ENCODE measurements at places on chromosomes 4 and X. TPM values are rescaled to one million over a fixed set of nuclear protein-coding genes. Genes with fewer than 3 reads are reported as not detected.

The MGAT4D gene
- not detected for total RNA-seq

- DNase-seq = peak; percentile 81
Measured at GRCh38 chr4:41644288-41644914, 104.1 kb downstream of the PHOX2B start.

The PNMA6A gene
- 2.9 TPM for total RNA-seq

The BBS12 gene
- 10.2 TPM for total RNA-seq

DNA sequence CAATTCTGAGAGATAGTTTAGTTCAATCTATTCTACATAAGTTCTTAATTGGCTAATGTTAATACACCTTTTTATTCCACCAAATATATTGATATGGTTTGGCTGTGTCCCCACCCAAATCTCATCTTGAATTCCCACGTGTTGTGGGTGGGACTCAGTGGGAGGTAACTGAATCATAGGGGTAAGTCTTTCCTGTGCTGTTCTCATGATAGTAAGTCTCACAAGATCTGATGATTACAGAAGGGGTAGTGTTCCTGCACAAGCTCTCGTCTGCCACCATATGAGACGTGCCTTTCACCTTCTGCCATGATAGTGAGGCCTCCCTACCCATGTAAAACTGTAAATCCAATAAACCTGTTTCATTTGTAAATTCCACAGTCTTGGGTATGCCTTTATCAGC, 11.3 kb downstream of the PPA2 start:
- no peak for DNase-seq

The USP51 gene
- total RNA-seq = 2.2 TPM

DNA sequence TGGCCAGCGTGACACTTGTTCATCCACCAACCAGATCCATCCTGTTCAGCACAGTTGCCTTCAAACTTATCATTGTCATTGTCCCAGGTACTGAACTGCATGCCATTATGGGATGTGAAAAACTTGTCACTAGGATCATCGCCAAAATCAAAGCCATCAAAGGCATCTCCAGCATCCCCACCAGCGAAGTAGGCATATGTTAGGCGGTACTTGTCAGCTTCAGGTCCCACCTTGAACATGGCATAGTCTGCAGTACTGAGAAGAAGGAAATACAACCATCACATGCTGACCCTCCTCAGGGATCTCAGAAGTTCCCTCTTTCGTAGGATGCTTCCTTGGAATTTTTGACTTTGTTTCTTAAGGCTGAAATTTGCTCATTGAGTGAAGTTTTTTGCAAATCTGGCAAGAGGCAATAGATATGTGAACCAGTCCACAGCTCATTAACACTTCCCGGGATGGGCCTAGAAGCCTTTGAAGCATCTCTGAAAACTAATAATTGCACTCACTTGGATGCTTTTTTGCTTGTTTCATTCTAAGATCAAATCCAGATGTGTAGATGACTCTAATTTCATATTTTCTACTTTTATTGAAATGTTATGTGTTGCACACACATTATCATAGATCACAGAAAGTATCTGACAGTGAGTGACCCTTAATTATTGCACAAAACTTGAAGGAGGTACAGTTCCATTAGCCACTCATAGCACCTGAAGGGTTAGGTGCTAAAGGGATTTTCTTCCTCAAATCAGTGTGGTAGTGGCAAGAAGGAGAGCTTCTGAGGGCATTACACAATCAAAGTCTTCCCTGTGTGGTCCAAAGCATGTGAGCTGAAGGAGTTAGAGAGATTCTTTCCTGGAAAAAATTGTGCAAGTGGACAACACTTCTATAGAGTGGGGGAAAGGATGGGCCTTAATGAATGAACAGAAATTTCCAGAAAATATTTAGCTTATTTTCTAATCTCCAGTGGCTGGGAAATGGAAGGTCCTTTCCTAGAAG, 5.4 kb downstream of the FGG start:
- DNase-seq = no peak

DNA sequence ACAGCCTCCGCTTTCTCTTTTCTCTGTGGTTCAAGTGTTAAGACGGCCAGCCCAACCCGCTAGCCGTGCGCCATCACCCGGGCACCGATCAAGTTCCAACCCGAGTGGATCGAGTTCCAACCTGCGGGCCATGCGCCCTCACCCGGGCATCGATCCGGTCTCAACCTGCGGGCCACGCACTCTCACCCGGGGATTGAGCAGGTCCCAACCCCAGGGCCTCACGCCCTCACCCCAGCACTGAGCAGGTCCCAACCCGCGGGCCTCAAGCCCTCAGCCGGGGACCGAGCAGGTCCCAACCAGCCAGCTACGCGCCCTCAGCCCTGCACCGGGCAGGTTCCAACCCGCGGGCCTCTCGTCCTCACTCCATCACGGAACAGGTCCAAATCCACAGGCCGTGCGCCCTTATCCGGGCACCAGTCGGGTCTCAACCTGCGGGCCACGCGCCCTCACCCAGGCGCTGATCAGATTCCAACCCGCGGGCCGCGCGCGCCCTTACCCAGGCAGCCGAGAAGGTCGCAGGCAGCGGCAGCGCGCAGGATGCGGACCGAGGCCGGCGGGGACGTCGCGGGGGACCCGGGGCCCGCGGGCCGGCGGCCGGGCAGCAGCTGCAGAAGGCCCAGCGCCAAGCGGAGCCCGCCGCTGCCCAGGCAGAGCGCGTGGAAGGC, 443 bp downstream of the GPR143 start:
- no peak for DNase-seq

- no peak for DNase-seq
Measured at GRCh38 chr4:26074712-26075430, 160.9 kb downstream of the SMIM20 start.

DNA sequence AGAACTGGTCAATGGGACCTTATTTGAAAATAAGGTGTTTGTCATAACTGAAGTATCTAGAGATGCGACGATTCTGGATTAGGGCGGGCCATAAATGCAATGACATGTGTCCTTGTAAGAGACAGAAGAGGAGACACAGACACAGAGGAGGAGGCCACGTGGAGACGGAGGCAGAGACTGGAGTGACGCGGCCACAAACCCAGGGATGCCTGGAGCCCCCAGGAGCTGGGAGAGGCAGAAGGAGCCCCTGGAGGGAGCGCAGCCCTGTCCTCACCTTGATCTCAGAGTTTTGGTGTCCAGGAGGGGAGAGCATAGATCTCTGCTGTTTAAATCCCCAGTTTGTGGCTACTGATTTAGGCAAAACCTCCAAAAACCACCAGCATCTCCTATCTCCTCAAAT, 5.0 kb downstream of the GTPBP6 start:
- DNase-seq = no peak

DNA sequence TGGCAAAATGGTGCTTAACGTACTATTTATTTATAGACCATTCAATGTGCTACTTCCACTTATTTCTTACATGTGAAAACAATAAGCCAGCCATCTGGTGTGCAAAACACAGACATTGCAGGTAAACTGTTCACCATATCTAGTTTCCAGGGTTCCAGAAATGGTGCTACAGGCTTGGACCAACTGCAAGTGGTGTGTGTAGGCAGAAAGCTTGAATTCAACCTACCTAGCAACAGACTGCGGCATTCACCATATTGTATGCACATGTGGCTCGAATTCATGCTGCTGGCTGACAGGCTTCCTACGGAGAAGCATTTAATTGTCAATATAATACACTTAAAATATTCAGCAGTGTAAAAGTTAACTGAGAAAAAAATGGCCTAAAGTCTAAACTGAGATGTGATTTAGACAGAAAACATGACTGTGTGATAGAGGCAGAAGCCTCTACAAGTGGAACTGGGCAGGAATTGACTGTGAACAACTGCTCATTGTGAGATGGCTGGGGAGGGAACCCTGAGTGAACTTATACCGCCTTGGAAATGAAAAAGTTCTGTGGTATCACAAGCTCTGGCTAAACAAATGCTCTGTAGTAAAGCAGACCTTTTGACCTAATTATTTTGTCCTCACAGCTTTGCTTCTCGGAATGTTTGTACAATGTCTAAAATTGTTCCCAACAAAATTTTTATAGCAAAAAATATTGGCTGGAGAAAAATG, 434.7 kb downstream of the GRIA2 start:
- DNase-seq = no peak

The FABP2 gene
- 0.48 TPM for total RNA-seq

- DNase-seq = no peak
Measured at GRCh38 chr4:10054571-10055041, 33.3 kb upstream of the SLC2A9 start.

The CT45A3 gene
- not detected for total RNA-seq

The CCNA2 gene
- total RNA-seq = 0.51 TPM

The KLHL5 gene
- 11.8 TPM for total RNA-seq

- DNase-seq = no peak
Measured at GRCh38 chr4:142142366-142143054, 506.1 kb downstream of the IL15 start.

GRCh38 chr4:123304151-123304964, 92.2 kb upstream of the SPRY1 start:
- no peak for DNase-seq

The ASB5 gene
- total RNA-seq = 3.7 TPM

GRCh38 chr4:186708554-186708953, 15.1 kb downstream of the FAT1 start:
- DNase-seq = no peak

DNA sequence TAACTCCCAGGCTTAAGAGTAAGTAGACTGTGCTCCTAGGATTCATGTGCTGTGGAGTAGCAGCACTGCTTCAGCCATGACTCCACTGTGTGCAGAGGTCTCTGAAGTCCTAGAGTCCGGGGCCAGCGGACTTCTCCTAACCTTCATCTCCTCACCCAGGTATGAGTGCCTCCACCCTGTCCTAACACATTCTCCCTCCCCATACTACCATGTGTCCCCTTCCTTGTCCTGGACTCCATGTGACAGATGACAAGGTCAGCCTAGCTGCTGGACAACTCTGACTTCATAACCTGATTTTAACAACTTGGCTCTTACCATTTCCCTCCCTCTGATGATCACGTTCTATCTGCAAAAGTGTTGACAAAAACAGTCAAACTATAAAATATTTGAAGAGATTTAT, 16.7 kb downstream of the ASB11 start:
- no peak for DNase-seq

DNA sequence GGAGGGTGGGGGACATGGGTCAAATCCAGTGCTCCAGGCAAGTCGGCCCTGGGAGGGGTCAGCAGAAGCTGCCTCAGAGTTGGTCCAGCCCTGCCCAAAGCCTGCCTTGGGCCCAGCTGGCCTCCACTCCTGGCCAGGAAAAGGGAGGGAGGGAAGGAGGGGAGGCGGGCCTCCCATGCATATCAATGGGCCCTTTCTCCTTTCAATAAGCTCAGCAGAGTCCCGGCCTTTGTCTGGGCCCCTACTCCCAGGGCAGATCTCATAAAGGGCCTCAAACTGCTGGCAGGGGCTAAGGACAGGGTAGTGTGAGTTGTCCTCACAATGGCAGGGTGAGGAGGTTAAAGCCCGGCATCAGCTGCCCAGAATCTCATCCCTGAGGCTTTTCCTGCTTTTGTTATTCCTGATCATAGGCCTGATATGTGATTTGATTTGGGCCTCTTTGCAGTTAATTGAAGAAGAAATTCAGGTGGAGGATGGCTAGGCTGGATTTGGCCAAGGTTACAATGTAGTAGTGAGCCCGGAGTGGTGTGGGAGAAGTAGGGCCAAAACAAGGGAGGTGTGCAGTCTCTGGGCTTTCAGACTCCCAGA, 121.1 kb upstream of the ATP6AP2 start:
- no peak for DNase-seq

- no peak for DNase-seq
Measured at GRCh38 chrX:46117234-46117633, 428.0 kb downstream of the ZNF674 start.

DNA sequence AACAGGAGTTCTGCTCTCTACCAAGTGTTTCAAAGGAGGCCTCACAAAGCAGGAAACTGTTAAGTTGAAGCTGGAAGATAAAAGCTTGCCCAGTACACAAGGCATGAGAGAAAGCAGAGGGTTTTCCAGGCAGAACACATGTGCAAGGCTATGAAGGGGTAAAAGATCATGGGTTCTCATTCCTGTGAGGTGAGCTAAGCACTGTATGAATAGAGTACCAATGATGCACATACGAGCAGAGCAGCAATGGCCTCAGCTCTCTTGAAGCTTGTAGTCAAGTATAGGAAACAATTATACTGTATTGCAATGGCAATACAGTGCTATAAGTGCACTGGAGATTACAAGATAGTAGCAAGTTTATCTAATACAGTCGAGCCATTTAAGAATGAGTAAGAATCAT, 18.0 kb downstream of the TTC29 start:
- no peak for DNase-seq

DNA sequence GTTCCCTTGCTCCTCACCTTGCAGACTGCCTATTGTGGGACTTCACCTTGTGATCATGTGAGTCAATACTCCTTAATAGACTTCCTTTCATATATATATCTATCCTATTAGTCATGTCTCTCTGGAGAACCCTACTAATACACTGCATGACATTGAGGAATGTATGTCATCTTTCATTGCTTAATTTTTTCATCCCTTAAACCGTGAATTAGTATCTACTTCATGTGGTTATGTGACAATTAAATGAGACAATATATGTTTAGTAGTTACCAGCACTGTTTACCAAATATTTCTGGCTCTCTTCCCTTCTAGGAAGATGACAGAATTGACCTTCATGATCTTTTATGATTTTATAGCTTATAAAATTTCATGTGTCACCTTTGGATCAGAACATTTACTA, 759.5 kb downstream of the GRXCR1 start:
- DNase-seq = no peak

DNA sequence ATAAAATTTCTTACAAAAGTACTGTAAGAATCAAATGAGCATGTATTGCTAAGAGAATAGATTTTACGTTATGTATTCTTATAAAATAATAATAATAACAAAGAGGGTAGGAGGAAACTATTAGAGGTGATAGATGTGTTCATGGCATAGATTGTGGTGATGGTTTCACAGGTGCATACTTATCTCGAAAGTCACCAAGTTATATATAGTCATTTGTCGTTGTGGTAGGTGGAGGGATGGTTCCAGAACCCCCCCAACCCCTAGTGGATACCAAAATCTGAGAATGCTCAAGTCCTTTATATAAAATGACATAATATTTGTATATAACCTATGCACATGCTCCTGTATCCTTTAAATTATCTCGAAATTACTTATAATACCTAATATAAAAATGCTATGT, 36.7 kb upstream of the H2AZ1 start:
- no peak for DNase-seq

The NEUROG2 gene
- not detected for total RNA-seq

- DNase-seq = no peak
Measured at GRCh38 chr4:52961666-52962412, 99.7 kb downstream of the RASL11B start.

The ENPEP gene
- total RNA-seq = 3.3 TPM

GRCh38 chr4:6929339-6929811, 19.7 kb downstream of the TBC1D14 start:
- no peak for DNase-seq

The POU3F4 gene
- not detected for total RNA-seq

GRCh38 chr4:88908521-88908920, 148.5 kb downstream of the FAM13A start:
- DNase-seq = no peak

The TREX2 gene
- total RNA-seq = 0.94 TPM
